Activated T-cell treated with anti-CD3 and anti-CD28 coated beads, Interleukin-2, amount 50 U/mL, for 48 hours (primary cell): ENCODE measurements at places on chromosomes 6 and 20.

GRCh38 chr6:169982461-169983386 is 231.3 kb downstream of the ERMARD start:
- DNase-seq: no peak

DNA sequence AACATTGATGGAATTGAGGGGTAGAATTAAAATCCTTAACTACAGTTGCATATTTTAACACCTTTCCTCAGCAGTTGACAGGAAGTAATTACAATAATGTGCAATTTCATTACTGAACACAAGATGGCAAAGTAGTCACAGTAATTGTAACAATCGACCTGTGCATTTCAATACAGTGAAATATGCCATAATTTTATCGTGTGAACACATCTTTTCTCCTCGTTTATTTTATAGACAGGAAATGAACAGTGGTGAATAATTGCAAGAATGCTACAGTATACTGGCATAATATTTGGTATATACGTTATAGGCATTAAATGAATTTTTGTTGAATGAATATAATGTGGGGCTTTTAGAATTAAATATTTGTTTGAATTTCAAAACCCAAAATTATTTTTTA is 25.0 kb downstream of the CYB5R4 start:
- DNase-seq: no peak

GRCh38 chr6:88124925-88125557 is 41.1 kb downstream of the CNR1 start:
- no peak for DNase-seq

DNA sequence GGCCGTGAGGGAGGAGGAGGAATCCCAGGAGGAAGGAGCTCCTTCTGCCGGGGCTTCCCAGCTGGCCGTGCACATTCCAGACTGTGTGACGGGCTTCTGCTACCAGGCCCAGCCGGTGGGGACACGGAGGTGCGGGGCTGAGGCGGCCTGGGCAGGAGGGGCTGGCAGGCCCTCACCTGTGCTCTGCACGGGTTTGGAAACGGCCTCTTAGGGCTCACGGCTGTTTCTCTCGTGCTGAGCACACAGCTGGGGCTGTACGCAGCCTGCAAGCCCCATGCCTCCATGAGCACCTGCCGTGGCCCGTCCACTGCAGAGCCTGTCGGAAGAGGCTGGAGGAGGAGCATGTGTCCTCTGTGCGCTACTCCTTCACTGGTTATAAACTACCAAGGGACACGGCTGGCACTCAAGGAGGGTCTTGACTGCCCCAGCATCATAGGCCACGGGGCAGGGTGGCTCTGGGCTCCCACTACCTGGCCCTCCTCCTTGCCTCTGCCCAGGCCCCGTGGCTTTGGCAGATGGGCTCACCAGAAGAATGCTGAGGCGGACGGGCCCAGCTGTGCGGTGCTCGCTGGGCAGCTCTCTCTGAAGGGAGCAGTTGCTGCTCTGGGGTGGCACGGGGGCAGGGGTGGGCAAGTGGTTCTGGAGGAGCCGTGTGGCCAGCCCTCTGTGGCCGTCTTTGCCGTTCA is 15.8 kb downstream of the NPEPL1 start:
- DNase-seq: peak; percentile 6

DNA sequence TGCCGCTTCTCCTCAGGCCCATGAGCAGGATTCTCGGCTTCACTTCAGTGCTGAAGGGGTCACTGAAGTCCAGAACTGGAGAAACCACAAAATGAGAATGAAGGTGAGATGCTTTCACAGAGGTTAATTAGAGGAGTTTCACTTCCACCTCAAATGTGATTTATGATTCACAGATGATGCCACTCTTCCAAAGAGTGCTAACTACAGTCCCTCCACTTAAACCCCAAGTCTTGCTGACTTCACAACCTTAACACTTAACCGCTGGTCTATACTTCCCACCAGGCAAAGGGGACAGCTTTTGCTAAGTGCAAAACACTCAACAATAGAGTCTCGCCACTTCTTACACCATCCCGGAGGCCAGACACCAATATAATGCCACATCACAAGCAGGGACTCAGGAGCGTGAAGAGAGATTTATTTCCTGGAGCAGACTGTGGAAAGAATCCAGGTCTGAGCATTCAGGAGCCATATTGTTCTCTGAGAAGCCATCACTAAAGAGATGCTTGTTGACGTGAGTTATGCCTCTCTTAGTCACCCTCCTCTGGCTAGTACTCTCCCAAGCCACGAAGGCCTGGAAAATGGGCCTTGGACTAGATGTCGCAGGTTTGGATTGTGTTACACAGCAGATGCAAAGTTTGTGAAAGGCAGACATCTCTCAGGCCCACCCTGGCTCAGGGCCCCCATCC is 24.4 kb downstream of the RRAGD start:
- no peak for DNase-seq

DNA sequence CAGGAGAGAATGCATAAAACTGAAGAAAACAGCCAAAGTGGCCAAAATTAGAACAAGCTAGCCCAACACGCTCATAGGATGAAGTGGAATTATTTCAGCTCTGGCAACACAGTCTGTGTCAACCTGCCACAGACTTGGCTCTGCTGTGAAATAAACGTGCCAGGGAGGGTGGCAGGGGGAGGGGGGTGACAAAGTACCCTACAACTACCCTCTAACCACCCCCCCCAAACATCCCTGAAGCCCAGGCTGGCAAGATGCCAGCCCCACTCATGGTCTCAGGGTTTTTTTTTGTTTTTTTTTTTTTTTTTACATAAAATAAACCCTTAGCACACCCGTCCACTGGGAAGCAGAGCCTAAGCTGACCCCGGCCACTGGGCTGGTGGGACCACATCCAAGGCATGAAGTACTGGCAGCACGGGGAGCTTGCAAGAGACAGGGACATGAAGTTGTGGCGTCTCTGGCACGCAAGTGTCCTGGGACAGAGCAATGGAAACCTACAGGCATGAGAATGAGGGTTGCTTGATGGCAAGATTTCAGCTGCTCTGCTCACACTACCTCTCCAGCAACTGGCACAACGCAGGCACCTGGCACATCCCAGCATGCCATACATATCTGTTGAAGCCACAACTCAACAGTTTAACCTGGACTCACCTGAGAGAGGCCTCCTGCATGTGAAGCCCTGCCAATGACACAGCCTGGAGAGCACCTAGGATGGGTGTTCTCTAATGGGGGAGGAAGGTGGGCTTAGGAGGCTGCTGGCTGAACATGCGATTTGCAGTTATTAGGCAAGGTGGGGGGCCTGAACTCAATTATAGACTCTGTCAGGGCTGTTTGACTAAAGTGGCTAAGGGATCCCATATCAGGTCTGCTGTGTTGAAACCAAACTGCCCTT is 76.4 kb downstream of the TRAM2 start:
- DNase-seq: no peak

DNA sequence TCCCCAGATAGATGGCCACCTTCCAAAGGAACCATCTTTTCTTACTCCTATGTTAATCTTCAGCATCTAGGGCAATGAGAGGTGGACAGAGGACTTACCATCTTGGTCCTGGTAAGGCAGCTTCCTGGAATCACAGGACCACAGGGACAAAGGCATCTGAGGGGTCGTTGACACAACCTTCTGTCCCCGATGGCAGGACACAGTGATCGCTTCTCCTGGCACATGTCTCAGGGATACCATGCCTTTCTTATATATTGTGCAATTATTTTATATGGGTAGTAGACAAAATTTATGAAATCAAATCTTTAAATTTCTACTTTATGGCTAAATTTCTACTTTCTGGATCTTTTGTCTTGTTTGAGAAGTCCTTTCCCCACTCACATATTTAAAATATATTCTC is 20.1 kb downstream of the SERPINB1 start:
- no peak for DNase-seq

GRCh38 chr6:558089-558488 is 98.8 kb downstream of the HUS1B start:
- no peak for DNase-seq

DNA sequence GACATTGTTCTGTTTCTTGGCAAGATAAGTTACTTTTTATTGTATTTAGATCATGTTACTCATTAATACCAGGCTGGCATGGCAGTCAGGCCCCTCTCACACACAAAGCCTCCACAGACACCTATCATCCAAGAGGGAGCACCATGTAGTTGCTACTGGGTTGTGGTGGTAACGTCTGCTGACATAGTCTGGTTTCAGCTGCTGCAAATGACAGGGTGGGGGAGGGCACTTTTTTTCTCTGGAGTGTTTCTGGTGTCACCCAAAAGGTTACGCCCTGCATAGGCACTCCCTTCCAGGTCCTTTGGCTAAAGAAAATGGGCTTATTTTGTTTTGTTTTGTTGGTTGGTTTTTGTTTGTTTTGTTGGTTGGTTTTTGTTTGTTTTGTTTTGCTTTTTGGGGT is 236.4 kb upstream of the RIMS1 start:
- no peak for DNase-seq

GRCh38 chr6:30319146-30319835 is 7.4 kb upstream of the TRIM39 start:
- DNase-seq: no peak

- DNase-seq: peak; percentile 85
These were observed 623 bp upstream of the MRPS26 start for GRCh38 chr20:3045042-3045815.

- no peak for DNase-seq
These were observed 56.6 kb downstream of the SNX14 start for GRCh38 chr6:85537055-85537494.

DNA sequence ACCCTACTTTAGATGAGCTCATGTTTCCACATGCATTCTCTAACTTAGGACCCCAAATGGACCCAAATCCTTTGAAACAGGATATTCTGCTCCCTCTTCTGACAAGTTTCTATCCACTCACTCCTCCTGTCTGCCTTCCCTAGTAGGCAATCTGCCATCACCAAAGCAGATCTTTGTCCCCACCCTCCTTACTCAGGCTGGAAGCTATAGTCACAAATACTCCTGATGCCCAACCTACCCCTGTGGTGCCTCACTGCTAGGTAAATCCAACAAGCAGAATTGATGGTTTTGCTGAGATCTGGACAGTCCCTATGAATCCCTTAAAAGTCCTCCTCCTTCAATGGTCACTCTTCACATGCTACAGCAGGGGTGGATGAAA is 21.7 kb downstream of the ELOVL5 start:
- no peak for DNase-seq

DNA sequence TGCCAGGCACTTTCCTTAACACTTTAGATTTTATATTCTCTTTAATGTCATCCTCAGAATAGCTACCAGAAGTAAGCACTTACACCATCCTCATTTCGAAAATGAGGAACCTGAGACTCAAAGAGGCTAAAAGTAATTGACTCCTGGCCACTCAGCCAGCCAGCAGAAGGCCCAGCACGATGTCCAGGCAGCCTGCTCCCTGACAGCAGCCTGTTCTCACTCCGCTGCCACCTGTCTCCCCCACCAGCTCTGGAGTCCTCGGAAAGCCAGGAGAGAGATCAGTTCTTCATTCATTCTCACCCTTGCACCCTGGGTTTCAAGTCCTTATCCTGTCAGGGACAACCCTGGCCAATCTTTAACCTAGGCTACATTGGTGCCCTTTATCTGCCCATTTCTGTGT is 174.0 kb downstream of the SASH1 start:
- DNase-seq: no peak

DNA sequence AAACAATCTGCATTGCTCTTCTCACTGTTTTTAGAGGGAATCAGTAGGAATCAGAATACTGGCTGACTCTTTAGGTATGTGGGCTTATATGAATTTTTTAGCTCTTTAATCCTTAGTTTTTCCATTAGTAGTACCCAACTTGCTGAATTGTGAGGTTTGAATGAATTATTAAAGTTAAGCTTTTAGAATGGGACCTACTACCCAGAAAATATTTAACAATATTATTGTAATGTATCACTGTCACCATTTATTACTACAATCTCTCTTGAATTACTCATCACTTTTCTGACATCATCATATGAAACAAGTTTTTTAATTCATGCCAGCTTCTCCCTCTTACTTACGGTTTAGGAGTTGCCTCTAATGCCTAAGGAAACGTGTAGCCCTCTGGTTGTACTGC is 212.7 kb downstream of the BCKDHB start:
- no peak for DNase-seq

- DNase-seq: no peak
These were observed 70.9 kb downstream of the OPN5 start for GRCh38 chr6:47852727-47853126.

GRCh38 chr6:128507337-128508310 is 12.8 kb downstream of the PTPRK start:
- DNase-seq: no peak

GRCh38 chr6:163200289-163200688 is 214.2 kb upstream of the QKI start:
- no peak for DNase-seq

DNA sequence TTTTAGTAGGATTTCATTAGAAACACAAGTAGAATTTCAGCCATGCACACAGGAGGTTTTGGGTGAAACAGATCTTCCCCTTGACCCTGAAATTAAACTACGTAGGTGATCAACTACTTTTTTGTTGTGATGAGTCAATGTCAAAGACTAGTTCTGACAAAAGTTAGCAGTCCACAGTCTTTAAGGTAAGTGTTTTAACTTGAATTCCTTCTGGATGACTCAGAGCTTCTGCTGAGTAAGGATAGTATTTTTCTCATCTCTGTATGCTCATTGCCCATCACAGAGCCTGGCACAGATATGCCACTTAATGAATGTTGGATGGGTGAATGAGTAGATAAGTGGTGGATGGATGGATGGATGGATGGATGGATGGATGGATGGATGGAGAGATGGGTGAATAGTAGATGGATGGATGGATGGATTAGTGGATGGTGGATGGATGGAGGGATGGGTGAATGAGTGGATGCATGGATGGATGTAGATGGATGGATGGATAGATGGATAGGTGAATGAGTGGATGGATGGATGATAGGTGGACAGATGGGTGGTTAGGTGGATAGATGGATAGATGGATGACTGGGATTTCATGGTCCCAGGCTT is 165.3 kb downstream of the ZMYND8 start:
- DNase-seq: no peak

DNA sequence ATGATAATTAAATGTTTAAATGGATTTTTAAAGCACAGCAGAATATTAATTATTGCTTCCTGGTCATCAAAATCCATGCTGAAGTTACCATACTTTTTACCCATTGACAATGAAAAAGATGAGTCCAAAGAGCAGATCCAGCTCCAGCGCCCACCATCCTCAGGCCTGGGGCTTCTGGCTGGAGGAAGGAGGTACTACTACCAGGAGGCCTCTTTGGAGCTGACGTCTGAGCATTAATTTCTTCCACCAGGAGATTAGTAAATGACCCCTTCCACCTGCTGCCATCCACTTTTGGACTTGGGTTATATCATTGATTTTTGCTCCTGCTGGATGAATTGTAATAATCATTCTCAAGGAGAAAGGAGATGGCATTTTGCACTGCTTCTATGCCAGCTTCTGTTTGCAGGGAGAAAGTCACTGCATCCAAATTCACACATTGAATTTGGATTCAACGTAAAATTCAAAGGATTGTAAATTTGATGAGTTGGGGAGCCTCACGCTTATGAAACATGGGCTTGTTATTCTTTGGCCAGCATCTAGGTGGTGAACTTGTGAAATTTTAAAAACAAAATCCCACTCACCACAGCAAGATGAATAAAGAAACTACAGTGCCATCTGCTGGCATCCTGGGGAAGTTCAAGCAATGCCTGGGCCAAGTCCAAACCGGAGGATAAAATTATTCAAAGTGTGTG is 121.8 kb downstream of the SASH1 start:
- DNase-seq: peak; percentile 72
